Midbrain (tissue), 1 donor: ENCODE measurements at places on chromosomes 11 and 22.

GRCh38 chr22:35795476-35795875 lies 77.8 kb downstream of the APOL5 start:
- no peak for DNase-seq

DNA sequence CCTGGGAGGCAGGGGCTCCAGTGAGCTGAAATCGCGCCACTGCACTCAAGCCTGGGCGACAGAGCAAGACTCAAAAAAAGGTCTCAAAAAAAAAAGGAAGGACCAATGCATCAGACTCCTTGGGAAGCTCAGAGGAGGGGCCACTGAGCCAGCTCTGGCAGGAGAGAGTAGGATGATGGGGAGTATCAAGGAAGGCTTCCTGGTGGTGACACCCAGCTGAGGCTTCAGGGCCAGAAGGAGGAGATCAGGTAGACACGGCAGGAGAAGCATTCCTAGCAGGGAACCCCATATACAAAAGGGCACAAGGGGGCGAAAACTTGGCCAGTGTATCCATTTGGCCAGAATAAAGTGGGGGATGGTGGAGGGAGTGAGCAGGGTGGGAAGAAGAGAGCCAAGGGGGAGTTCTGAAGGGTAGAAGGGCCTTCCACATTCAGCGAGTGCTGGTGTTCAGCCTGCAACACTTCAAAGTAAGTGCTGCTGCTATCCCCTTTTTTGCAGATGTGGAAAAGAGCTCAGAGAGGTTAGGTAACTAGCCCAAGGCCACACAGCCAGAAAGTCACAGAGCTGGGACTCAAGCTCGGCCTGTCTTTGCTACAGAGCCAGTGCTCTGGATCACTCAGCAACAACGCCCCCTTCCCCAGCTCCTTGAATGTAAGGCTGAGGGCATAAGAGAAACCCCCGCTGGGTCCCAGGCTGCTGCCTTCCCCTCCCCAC lies 5.3 kb upstream of the RHOD start:
- DNase-seq = no peak

- DNase-seq = no peak
Observed at GRCh38 chr11:113382121-113382520, 5.5 kb upstream of the ANKK1 start.

DNA sequence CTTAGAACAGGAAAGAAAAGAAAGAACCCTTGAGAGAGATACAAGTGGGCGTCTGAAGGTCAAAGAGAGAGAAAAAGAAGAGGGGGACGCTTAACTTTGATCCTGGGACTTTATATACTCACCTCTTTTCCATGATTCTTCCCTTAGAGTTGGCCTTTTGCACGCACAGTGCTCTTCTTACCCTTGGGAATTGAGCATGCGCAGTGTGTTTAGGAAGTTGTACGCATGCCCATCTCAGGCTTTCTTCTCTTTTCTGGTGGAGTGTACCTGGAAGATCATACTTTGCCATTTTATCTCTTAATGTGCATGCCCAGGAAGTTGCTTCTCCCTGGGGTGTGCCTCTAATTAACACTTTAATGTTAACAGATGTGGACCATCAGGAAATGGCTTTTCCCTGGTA lies 229.6 kb upstream of the ANO3 start:
- DNase-seq = no peak

DNA sequence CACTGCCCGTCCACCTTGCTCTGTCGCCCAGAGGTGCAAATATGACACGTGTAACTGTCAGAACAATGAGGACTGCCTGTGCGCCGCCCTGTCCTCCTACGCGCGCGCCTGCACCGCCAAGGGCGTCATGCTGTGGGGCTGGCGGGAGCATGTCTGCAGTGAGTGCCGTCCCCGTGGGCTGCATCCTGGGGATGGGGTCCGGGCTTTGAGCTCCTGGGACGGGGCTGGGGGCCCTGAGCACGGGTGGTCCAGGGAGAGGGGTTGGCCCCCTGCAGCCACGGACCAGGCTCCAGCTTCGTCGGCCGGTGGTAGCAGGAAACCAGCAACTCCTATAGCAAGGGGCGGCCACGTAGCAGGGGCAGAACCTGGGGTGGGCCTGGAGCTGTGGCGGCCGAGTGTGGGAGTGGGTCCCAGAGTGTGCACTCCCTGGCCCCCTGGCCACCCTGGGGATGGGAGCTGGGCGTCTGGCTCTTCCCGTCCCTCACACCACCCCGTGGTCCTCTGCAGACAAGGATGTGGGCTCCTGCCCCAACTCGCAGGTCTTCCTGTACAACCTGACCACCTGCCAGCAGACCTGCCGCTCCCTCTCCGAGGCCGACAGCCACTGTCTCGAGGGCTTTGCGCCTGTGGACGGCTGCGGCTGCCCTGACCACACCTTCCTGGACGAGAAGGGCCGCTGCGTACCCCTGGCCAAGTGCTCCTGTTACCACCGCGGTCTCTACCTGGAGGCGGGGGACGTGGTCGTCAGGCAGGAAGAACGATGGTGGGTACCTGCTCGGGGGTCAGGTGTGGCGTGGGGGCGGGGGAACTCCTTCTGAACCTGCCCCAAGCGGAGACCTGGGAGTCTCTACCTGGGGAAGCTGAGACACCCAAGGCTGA lies 10.1 kb downstream of the MUC2 start:
- no peak for DNase-seq

DNA sequence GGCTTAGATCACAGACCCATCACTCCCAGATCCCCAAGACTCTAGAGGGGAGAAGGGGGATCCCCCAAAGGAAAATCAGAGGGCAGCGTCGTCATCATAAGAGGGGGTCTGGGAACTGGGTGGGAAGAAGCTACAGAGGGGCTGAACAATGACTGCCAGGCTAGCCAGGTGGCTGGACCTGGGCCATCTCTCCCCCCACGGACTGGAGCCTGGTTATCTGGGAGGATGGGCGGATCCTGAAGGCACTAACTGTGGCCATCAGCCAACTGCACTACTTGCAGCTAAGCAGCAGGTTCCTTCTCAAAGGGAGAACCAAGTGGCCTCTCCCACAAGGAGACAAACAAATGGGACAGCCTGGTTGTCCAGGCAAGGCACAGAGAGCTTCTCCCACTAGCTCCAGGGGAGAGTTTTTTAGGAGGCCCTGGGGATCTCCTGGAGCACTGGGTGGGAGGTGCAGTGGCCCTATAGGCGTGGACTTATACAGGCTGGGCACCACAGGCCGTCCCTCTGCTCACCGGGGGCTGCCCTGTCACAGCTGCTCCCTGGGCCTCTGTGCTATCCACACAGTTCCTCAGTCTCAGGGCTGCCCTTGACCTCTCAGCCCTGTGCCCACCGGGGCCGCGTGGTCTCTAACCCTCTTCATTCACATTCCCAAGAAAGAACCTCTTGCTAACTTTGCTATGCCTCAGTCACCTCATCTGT lies 15.4 kb downstream of the P2RY6 start:
- DNase-seq = no peak

DNA sequence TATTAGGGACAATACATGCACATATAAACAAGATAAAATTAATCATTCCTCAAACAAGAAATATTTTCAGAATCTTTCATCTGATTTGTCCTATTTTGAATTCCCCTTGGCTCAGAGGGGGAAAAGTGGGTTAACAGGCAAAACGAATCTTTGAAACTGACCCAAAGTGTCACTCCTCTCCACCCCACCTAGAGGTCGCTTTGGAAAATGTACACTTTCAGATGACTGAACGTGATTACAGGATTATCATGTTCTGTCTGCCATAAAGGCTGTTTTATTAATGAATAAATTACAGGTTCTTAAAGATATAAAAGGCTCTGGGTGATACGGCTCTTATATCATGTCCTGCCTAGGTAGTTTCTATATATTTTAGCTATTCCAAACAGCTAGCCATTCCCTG lies 1735.0 kb downstream of the LRRC4C start:
- no peak for DNase-seq

GRCh38 chr11:15113381-15113780 lies 1.3 kb upstream of the INSC start:
- no peak for DNase-seq

DNA sequence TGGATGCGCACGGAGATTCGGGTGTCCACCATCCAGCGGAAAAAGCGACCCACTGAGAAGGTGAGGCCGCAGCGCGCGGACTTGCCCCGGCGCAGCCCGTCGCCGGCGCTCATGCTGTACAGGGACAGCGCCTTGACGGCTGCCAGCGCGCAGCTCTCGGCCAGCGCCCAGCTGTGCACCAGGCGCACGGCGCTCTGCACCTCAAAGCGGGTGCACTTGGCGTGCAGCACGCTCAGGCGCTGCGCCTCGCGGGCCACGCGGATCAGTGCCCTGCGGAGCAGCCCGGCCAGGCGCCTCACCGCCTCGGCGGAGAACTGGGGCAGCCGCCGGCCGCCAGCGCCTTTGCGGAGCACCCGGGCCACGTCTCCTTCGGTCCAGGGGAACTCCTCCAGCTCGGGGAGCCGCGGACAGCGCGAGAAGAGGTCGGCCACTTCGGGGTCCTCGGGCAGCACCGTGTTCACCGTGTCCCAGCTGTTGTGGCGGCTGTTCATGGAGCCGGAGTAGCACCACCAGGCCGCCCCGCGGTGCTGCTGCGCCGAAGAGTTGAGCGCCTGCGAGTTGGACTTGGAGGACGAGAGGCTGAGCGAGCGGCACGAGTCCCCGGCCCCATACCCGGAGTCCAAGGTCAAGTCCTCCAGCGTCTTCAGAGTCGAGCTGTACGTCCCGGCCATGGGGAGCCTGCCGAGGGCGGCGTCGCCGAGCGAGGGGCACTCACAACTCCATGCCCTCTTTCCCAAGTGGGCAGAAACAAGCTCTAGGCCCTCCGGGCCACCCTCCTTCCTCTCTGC lies 703 bp downstream of the ABTB2 start:
- DNase-seq = peak; percentile 45

GRCh38 chr11:61062181-61062930 lies 39.9 kb upstream of the CD5 start:
- no peak for DNase-seq

DNA sequence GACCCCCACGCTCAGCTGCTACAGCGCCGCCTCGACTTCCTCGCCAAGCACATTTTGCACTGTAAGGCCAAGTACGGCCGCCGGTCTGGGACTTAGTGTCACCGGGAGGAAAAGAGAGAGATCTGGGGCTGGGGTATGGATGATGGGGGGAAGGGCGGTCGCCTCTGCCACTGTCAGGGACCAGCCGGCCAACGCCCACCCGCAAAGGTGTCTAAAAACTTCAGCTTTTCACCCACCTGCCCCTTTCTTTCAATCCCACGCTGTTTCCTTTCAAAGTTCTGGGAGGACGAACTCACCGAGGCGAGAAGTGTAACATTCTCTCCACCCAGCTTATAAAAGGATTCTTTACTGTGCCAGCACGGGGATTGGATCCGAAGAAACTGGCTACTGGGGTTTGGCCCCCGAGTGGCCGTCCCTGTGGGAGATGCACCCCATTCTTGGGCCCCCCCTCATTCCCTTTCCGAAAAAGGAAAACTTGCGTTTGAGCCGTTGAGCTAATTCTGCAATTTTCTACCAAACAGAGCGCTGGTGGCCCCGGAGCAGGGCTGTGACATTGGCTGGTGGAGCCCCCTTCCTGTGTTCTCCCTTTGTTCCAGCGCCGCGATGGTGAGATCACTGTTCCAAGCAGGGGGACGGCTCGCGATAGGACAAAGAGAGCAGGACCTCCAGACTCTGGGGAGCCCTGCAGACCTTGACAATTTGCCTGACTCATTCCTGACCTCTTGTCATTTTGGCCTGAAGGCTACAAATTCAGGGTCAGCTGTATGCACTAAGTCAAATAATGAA lies 1.8 kb downstream of the FJX1 start:
- DNase-seq = no peak

DNA sequence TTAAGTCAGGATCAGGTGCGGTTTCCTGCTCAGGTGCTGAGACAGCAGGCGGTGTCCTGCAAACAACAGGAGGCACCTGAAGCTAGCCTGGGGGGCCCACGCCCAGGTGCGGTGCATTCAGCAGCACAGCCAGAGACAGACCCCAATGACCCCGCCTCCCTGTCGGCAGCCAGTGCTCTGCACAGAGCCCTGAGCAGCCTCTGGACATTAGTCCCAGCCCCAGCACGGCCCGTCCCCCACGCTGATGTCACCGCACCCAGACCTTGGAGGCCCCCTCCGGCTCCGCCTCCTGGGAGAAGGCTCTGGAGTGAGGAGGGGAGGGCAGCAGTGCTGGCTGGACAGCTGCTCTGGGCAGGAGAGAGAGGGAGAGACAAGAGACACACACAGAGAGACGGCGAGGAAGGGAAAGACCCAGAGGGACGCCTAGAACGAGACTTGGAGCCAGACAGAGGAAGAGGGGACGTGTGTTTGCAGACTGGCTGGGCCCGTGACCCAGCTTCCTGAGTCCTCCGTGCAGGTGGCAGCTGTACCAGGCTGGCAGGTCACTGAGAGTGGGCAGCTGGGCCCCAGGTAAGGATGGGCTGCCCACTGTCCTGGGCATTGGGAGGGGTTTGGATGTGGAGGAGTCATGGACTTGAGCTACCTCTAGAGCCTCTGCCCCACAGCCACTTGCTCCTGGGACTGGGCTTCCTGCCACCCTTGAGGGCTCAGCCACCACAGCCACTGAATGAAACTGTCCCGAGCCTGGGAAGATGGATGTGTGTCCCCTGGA lies at the start of gene MYO7A:
TSS of gene MYO7A (plus strand) at position 327 of the 772 bp plus-strand sequence. CDS start 2,389 bp downstream, outside the sequence.
- DNase-seq = peak; percentile 50

DNA sequence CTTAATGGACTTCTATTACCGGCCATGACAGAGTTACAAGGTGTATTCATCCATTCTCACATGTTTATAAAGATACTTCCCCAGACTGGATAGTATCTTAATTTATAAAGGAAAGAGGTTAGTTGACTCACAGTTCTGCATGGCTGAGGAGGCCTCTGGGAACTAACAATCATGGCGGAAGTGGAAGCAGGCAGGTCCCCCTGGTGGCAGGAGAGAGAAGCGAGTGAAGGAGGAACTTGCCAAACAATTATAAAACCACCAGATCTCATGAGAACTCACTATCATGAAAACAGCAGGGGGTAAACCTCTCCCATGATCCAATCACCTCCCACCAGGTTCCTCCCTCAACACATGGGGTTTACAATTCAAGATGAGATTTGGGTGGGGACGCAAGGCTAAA lies 170.0 kb upstream of the PDGFD start:
- DNase-seq = no peak

DNA sequence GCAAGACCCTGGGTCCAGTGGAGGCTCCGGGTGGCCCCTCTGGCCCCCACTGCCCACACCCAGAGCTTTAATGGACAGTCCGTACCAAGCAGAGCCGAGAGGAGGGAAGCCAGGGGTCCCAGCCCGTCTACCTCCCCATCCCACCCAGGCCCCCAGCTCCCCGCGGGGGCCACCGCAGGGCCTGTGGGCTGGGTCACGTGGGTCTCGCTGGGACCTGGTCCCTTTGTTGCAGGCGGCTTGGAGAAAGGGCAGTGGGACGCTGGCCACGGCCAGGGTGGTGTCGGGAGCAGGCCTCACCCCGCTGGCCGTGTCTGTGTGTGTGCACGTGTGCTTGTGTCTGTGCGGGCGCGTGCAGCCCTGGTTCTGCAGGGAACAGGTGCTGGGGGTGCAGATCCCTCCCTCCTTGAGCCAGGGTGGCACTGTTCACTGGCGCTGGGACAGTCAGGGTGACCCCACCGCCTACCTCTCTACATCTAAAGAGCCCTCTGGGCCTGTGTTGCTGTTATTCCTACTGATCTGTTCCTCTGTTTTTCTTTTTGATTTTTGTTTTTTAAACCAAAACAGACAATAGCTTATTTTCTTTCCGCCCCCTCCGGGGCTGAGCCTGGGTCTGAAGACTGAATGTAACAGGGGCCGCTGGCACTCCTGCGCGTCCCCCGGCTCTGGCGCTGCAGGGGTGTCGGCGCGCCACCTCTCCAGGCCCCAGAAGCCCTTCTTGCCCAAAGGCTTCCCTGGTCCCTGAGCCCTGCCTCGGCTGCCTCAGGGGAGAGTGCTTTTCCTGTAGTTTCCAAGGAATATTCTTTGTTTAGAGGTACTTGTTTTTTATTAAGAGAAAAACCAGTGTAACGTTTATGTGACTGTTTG lies 20.1 kb upstream of the TMEM191C start:
- no peak for DNase-seq

- no peak for DNase-seq
Observed at GRCh38 chr11:61292356-61292755, 2.8 kb downstream of the VWCE start.

- DNase-seq = no peak
Observed at GRCh38 chr11:87125257-87125656, 87.5 kb downstream of the TMEM135 start.
